Suprapubic skin (tissue), 4 donors: ENCODE measurements at places on chromosomes 16 and 17.
A peak's percentile ranks its signal among the peaks of the same experiment; 100 is the strongest.

GRCh38 chr17:30318155-30318554, 15.7 kb downstream of the TMIGD1 start:
- no peaks in the 10 kb centered on the region for H3K27me3 ChIP-seq
- H3K4me3 ChIP-seq: no peak overlapping the region
- H3K27ac ChIP-seq: no peak overlapping the region
- H3K36me3 ChIP-seq: no peaks in the 10 kb centered on the region
- peaks cover 7% of the 10 kb centered on the region for H3K4me1 ChIP-seq
- no peak for DNase-seq

DNA sequence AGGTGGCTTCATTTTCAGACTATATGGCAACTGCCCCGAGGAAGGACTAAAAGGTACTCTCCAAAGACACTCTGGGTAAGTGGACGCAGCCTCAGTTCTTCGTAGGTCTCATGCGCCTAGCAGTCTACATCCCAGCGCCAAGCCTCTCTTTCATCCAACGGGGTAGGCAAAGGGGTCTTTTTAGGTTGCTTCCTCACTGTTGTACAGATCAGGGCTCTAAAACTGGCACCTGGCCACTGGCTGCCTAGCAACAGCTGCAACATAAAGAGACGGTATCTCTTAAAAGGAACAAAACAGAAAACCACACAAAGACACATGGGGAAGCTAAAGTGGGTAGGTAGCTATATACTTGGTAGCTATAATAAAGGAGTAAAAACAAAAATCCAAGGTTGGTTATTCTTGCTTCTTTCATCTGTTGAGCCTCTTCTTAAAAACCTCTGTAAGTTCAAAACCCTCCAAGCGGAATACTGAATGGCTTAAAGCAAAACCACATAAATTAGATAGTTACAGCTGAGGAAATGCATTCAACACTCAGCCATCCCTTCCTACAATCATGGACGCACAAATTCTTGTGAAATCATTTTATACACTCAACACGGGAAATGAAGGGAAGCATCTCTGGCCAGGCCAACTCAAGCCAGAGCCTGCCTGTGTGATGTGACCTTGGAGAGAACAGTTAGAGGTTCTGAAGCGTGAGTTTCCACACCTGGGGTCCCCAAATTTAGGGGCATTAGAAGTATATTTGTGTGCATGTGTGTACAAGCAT, 22.7 kb downstream of the CYTH1 start:
- no peak for DNase-seq
- H3K4me3 ChIP-seq: no peak overlapping the region
- H3K36me3 ChIP-seq: no peaks in the 10 kb centered on the region
- H3K27ac ChIP-seq: peak overlapping the region; percentile 55

GRCh38 chr17:55745258-55745657, 5.6 kb upstream of the PCTP start:
- no peak overlapping the region for H3K4me3 ChIP-seq
- H3K4me1 ChIP-seq: no peaks in the 10 kb centered on the region
- no peak overlapping the region for H3K27ac ChIP-seq
- no peaks in the 10 kb centered on the region for H3K36me3 ChIP-seq
- no peaks in the 10 kb centered on the region for H3K27me3 ChIP-seq

DNA sequence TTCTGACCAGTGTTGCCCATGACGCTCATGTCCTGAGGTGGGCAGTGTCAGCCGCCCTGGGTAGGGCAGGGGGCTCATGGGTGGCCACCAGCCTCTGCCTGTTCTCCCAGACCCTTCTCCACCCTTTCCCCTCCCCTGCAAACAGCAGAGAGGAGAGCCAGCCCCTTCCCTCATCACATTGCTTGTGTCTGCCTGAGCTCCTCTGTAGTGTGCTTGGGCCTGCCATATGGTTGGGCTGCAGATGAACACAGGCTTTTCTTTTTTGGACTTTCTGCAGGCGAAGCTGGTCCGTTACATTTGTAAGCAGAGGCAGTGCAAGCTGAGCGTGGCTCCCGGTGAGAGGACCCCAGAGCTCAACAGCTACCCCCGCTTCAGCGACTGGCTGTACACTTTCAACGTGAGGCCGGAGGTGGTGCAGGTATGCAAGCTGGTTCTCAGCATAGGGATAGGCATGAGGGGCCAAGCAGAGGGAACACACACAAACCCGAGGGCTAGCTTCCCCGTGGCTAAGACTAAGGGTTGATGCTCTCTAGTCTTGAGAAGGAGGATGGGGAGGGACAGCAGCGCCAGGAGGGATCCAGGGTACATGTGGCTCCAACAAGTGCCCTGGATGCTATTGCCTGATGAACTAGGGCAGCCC, 80.6 kb upstream of the LGALS9 start:
- peaks cover 11% of the 10 kb centered on the region for H3K36me3 ChIP-seq
- H3K4me3 ChIP-seq: no peak overlapping the region
- H3K4me1 ChIP-seq: peaks cover 16% of the 10 kb centered on the region
- H3K27me3 ChIP-seq: no peaks in the 10 kb centered on the region
- DNase-seq: no peak

DNA sequence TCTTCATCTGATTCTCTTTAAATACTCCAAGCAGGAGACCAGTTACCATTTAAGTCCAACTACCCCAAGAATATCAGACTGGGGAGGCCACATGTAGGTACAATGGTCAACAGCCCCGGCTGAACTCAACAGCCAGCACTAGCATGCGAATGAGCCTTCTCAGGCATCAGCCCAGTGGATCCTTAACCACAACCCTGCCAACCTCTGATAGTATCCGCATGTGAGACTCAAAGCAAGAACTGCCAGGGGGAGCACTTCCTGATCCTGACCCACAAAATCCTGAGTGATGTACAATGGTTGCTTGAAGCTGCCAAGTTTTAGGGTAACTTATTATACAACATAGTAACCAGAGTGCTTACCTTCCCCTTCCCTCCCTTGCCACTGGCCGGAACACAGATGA, 4.0 kb downstream of the PYY start:
- H3K4me1 ChIP-seq: peaks cover 11% of the 10 kb centered on the region
- H3K4me3 ChIP-seq: no peak overlapping the region
- no peak overlapping the region for H3K27ac ChIP-seq
- DNase-seq: no peak

GRCh38 chr16:74699666-74700065, 996 bp downstream of the MLKL start:
- H3K27ac ChIP-seq: peak overlapping the region; percentile 85
- H3K27me3 ChIP-seq: no peaks in the 10 kb centered on the region
- H3K4me1 ChIP-seq: peaks cover 28% of the 10 kb centered on the region
- H3K4me3 ChIP-seq: peak overlapping the region; percentile 91
- DNase-seq: no peak

GRCh38 chr17:81514489-81514738, 1.8 kb upstream of the ACTG1 start:
- no peak for DNase-seq
- H3K36me3 ChIP-seq: peaks cover 20% of the 10 kb centered on the region
- H3K4me3 ChIP-seq: peak overlapping the region; percentile 96
- peaks cover 79% of the 10 kb centered on the region for H3K4me1 ChIP-seq
- H3K27ac ChIP-seq: peak overlapping the region; percentile 95

DNA sequence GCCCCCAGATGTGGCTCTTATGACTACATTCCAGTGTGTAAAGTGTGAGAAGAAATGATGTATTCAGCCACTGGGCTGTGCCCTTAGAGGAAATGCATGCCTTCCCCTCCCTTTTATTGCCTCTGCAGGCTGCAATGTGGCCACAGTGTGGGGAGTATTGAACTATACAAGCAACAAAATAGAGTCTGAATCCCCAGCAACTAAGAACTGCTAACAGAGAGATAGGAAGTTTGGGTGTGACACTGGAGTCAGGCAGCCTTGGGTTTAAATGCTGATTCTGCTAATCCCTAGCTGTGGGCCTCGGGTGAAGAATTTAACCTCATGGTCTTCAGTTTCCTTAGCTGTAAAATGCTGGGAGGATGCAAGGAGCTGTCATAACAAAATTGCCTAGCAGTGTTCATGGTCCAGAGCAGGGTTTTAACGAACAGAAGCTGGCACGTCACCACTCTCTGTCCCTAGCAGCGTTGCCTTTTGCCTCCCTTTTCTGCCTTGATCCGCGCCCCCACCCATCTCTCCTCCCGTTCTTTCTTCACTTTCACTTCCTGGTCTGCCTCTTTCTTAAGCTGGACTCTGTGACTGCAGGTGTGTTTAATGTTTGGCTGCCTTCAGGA, 50.3 kb downstream of the KPNA2 start:
- no peaks in the 10 kb centered on the region for H3K27me3 ChIP-seq
- H3K27ac ChIP-seq: no peak overlapping the region
- no peaks in the 10 kb centered on the region for H3K36me3 ChIP-seq
- no peak overlapping the region for H3K4me3 ChIP-seq
- H3K4me1 ChIP-seq: peaks cover 4% of the 10 kb centered on the region

DNA sequence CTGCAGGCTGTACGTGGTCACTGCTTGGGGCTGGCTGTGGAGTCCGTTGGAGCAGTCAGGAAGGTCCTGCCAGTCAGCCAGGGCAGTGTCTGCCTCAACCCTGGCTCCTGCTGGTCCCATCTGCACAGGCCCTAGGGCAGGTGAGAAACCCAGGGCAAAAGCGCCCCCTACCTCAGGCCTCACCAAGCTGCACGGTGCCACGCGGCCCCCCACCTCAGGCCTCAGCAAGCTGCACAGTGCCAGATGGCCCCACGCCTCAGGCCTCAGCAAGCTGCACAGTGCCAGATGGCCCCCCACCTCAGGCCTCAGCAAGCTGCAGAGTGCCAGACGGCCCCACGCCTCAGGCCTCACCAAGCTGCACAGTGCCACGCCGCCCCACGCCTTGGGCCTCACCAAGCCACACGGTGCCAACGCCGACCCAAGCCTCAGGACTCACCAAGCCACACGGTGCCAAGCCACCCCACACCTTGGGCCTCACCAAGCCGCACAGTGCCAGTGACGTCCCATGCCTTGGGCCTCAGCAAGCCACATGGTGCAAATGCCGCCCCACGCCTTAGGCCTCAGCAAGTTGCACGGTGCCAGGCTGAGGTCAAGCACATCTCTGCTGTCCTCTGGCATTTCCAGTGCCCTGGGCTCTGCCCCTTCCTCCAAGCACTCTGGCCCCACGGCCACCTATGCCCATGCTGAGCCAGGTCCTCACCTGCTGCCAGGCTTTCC, 5.5 kb downstream of the TMEM204 start:
- peaks cover 43% of the 10 kb centered on the region for H3K4me1 ChIP-seq
- DNase-seq: no peak
- H3K4me3 ChIP-seq: no peak overlapping the region
- no peak overlapping the region for H3K27ac ChIP-seq
- no peaks in the 10 kb centered on the region for H3K27me3 ChIP-seq

DNA sequence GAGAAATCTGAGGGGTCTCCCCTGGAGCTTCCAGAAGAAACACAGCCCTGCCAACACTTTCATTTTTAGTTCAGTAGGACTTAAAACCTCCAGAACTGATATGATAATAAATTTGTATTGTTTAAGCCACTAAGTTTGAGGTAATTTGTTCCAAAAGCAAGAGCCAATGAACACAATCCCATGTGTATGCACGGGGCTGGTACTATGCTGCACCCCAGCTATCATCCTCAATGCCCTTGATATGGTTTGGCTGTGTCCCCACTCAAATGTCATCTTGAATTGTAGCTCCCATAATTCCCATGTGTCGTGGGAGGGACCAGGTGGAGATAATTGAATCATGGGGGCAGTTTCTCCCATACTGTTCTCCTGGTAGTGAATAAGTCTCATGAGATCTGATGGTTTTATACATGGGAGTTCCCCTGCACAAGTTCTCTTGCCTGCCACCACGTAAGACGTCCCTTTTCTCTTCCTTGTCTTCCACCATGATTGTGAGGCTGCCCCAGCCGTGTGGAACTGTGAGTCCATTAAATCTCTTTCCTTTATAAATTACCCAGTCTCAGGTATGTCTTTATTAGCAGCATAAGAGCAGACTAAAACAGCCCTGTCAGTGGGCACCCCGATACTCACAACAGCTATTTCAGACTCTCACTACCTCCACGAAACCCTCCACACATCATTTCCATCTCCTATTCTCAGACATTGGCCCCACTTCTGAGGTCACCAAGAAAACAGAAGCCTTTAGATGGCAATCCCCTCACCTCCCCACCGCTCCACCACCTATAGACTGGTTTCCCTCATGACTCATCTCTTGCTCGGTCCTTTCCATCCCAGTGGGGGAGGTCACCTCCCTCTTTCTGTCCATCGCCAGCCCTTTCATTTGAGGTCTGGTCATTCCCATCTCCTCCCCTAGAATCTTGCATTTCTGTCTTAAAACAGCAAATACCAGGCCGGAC, 8.9 kb upstream of the CACNG1 start:
- H3K4me1 ChIP-seq: no peaks in the 10 kb centered on the region
- H3K4me3 ChIP-seq: no peak overlapping the region
- DNase-seq: no peak
- H3K36me3 ChIP-seq: no peaks in the 10 kb centered on the region
- H3K27ac ChIP-seq: no peak overlapping the region

DNA sequence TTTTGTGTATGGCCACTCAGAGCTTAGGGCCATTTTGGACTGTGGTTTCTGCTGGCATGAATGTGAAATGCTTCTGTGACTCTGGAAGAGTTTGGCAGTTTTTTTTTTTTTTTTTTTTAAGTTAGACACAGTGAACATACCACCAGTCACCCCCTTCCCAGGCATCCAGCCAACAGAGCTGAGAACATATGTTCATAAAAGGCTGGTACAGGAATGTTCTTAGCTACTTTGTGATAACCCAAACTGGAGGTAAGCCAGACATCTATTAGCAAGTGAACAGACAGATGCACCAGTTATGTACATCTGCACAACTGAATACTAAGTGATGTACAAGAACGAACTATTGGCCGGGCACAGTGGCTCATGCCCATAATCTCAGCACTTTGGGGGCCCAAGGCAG, 92.7 kb downstream of the ABCC1 start:
- no peaks in the 10 kb centered on the region for H3K27me3 ChIP-seq
- peaks cover 70% of the 10 kb centered on the region for H3K36me3 ChIP-seq
- no peak overlapping the region for H3K27ac ChIP-seq
- H3K4me3 ChIP-seq: no peak overlapping the region
- no peak for DNase-seq

GRCh38 chr16:22191532-22192260, 14.4 kb upstream of the EEF2K start:
- H3K4me3 ChIP-seq: peak overlapping the region; percentile 50
- H3K36me3 ChIP-seq: no peaks in the 10 kb centered on the region
- H3K27me3 ChIP-seq: no peaks in the 10 kb centered on the region
- H3K4me1 ChIP-seq: peaks cover 61% of the 10 kb centered on the region
- DNase-seq: no peak

- H3K4me1 ChIP-seq: no peaks in the 10 kb centered on the region
- H3K27me3 ChIP-seq: peaks cover 9% of the 10 kb centered on the region
- no peak overlapping the region for H3K4me3 ChIP-seq
- H3K27ac ChIP-seq: no peak overlapping the region
Measured at GRCh38 chr16:21222495-21223337, 10.8 kb upstream of the ANKS4B start.

GRCh38 chr17:36464765-36465088, 21.8 kb upstream of the ZNHIT3 start:
- no peak overlapping the region for H3K4me3 ChIP-seq
- H3K27ac ChIP-seq: no peak overlapping the region
- peaks cover 74% of the 10 kb centered on the region for H3K27me3 ChIP-seq
- no peaks in the 10 kb centered on the region for H3K36me3 ChIP-seq
- H3K4me1 ChIP-seq: no peaks in the 10 kb centered on the region
